CD4-positive, alpha-beta T cell treated with Interferon alpha-2 for 1 hour (primary cell): ENCODE measurements at places on chromosomes 13 and 19.

DNA sequence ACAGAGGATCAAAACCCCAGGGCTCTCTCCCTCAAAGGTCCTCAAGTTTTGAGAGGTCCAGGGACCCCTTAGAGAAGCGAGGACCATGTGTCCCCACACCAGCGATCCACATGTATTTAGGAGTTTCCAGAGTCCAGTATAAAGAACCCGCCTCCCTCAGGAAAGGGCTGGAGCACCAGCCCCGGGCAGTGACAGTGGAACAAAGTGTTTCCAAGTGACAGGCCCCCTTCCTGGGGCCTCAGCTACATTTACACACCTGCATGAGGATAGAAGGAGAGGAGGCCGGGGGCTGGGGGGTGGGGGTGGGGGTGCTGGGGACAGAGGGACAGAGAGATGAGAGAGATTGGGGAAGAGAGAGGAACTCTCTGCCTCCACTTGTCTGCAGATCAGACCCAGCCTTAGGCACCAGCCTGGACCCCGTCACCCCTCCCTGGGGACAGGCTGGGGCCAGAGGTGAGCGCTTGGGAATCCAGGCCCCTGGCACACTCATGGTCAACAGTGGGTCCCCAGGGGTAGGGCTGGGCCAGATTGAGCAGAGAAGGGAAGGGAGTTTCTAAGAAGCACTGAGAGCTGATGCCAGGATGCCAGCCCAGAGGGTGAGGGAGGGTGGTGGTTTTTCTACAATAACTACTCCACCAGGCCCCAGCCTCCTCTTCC lies 802 bp downstream of the BCAM start:
- DNase-seq, result no peak

DNA sequence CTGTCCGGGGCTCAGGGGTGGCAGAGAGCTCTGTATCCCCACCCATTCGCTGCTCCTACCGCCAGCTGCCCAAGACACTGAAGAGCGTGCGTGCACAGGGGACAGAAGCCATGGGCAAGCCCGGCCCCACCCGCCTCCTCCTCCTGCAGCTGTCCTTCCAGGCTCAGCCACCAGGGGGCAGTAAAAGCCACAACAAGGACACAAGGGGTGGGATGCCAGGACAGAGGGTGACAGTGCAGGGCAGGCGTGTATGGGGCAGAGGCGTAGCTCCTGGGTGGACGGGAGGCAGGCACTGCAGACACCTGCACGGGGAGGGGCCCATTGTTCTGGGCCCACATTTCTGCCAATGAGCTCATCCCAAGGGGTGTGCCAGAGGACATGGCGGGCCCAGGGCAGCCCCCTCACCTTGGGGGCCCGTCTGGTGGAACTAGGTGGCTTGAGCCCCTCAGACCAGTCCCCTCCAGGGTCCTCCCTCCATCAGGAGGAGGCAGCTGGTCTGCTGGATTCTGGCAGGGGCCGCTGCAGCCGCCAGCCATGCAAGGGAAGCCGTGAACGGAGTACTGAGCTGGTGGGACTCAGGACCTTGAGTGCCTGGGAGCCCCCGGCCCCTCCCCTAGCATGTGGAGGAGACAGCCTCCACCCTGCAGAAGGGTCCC lies 61.2 kb downstream of the MLLT1 start:
- DNase-seq, result peak; percentile 82

DNA sequence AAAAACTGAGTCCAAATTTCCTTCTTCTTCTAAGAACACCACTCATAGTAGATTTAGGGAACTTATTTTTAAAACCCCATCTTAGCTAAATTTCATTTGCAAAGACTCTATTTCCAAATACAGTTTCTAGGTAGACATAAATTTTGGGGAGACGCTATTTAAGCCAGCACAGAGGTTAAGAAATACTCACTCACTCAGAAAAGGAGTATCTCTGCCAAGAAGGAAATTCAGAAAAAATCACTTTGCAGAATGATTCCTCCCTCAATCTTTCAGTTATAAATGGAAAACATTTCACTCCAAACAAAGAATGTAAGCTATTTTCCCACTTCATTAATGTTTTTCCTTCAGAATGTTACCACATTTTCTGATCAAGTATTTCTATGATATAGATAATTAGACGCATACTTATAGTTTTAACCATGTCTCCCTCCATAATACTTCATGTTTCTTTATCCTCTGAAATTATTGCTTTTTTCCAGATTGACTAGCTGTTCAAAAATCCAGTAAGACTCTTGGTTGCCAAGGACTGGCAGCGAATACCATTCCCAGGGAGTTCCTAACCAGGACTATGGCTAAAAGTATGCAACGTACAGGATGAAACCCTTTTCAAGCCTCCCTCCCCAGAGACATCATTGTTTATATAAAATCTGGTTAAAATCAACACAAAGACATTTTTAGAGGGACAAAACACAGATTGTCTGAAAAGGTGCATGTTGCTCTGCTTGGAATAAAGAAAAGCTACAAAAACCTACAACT lies 52.5 kb upstream of the RXFP2 start:
- no peak for DNase-seq

GRCh38 chr19:40673397-40673796 lies 17.1 kb downstream of the NUMBL start:
- DNase-seq, result peak; percentile 36

GRCh38 chr13:71039440-71039839 lies 827.6 kb downstream of the DACH1 start:
- no peak for DNase-seq

- peak; percentile 44 for DNase-seq
These were observed 1.7 kb downstream of the DMWD start for GRCh38 chr19:45790942-45791341.

GRCh38 chr13:102584434-102584833 lies 12.4 kb upstream of the TPP2 start:
- DNase-seq, result no peak

DNA sequence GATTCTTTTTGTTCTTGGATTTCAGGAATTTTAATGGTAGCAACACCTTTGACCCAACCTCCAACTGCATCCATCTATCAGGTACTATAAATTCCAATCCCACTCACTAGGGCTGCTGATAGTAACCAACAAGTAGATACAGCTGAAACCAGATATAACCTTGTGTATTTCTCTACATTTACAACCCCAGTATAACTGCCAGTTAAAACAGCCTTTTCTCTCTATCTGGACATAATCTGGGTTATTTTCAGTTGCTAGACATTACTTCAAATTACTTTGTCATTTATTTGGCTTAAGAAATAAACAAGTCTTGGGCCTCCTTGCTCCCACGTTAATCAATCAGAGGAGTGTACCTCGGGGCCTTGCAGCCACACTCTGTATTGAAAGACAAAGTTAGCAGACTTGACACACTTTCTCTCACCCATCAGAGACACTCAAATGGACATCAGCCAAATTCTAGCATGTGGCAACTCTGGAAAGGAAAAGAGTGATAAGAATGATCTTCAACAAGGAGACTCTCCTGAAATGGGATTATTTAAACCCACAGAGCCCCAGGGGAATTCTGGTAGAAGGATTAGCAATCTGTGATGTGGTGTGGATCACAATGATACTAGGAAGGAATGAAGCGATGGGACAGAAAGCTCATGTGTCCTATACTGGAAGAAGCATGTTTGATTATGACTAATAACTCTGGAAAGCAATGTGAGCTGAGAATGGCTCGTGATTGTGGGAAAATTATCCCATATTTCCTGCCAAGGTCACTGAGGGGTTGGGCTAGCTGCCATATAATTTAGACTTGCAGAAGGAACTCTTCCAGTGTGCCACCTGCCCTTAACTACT lies 157.5 kb downstream of the FLT1 start:
- no peak for DNase-seq

GRCh38 chr13:36520111-36520510 lies 87.8 kb downstream of the CCNA1 start:
- no peak for DNase-seq

DNA sequence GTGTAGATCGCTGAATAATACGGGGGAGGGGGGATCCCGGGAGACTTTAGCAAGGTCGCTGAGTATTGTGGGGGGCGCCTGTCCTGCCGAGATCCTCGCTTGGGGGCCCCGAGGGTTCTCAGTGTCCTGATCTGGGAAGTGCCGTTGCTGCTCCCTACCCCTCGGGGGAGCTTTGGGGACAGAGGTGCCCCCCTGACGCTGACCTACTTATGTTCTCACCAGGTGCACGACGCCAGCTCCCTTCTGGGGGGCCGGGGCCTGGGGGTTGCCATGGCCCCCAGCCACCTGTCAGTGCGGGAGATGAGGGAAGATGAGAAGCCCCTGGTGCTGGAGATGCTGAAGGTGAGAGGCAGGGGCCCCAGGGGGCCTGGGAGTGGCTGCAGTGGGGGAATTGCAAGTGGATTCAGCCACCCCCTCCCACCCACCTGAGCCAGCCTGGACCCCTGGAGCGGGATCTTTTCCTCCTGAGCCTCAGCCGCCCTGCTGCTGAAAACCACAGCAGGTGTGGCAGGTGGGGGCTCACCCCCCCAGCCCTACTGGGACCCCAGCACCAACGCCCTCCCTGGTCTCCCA lies 537 bp downstream of the NAT14 start:
- DNase-seq, result no peak

GRCh38 chr19:39553082-39553652 lies 13.2 kb upstream of the EID2 start:
- DNase-seq, result no peak

DNA sequence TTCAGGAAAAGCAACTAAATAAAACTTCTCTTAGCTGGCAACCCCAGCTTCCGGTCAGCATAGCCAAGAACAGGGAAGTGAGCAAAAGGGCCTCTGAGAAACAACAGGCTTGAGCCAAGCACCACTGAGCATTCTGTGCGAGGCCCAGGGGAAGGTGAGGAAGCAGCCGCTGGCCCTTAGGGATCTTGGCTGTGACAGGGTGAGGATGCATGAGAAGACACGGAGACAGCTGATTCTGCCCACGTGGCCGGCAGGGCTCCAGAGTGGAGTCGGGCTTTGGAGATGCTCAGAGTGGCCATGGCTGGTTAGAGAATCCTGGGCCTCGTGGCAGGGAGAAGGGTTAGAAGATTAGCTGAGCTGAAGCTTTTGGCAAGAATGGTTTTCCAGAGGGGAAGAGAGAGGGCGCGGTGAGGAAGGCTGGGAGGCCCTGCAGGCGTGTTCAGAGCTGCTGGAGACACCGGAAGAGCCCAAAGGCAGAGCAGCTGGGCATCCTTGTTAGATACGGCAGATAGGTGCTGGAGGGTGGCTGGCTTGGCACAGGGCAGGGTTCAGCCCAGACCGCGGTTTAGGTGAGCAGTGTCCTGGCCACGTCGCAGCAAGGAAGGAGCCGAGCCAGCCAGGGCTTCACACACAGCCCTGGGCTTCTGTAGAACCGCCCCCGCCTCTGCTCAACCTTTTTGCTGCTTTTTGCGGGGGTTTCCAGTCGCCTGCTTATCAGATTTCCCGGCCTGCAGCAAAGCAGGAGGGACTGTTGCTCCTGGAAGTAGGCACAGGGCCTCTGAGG lies 17.3 kb downstream of the UPF1 start:
- no peak for DNase-seq

- DNase-seq, result no peak
These were observed 2138.5 kb upstream of the PCDH20 start for GRCh38 chr13:63554157-63554556.

GRCh38 chr19:4326215-4326836 lies 12.3 kb downstream of the STAP2 start:
- DNase-seq, result no peak

DNA sequence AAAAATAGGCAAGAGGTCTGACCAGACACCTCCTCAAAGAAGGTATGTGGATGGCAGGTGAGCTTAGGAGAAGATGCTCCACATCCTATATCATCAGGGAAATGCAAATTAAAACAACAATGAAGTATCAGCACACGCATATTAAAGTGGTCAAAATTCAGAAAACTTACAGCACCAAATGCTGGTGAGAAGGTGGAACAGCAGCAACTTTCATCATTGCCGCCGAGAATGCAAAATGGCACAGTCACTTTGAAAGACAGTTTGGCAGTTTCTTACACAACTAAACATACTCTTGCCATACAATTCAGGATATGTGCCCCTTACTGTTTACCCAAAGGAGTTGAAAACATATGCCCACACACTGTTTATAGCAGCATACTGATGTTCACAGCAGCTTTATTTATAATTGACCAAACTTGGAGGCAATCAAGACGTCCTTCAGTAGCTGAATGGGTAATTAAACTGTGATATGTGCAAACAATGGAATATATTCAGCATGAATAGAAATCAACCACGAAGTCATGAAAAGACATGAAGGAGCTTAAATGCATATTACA lies 22.5 kb downstream of the OR10H4 start:
- DNase-seq, result no peak

GRCh38 chr13:106500445-106500844 lies 35.0 kb downstream of the EFNB2 start:
- DNase-seq, result no peak

DNA sequence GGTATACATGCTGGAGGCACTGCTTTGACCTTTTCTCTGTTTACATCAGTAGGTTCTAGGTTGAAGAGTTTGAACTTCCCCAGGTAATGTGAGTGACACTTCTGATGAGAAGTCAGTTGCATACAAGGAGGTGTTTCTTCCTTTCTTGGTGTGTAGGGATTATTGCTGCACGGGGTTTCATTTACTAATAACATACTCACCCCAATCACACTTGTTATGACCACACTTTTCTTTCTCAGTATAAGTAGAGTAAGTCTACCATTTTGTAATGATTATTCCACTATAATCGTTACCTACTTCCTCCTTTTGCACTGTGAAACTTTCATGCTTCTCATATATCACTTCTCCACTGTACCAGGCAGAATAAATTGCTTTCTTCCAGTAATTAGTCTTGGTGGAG lies 138.0 kb downstream of the TNFSF13B start:
- no peak for DNase-seq

DNA sequence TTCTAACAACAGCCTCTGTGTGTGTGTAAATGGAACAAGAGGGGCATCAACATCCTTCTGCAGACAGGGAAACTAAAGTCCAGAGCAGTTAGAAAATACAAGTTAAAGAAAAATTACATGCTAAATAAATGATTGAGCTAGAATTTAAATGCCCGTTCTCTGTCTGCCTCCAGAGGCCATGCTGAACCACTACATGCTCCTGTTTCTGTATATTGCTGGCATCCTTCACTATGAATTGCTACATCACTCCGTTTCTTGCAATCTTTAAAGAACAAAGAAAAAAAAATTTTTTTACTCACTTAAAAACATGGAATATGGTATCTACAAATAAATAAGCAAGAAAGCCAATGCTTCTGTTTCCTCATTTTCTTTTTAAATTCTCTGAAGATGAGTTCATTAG lies 47.9 kb downstream of the DCT start:
- DNase-seq, result no peak

GRCh38 chr13:51111997-51112396 lies 923 bp upstream of the C13orf42 start:
- no peak for DNase-seq

DNA sequence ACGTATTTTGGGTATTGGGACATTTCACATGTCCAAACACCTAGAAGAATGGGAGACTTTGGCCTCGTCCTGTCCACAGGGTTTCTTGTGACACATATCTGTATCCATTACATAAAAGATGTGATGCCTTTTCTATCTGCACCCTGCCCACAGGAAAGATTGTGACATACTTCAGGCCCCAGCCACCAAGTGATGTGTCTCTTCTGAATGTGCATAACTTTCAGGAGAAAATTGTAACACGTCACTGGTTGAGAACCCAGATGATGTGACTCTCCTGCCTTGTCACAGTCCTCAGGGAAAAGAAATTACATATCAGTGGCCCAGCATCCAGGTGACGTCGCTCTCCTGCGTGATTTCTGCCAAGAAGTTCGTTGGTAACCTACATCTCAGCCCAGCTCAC lies 21.0 kb upstream of the ZNF681 start:
- no peak for DNase-seq
